ENCODE measurements at places on chromosomes 12 and 14.

GRCh38 chr14:103492156-103492925, 30.3 kb downstream of the CKB start:
- DNase-seq: no peak

DNA sequence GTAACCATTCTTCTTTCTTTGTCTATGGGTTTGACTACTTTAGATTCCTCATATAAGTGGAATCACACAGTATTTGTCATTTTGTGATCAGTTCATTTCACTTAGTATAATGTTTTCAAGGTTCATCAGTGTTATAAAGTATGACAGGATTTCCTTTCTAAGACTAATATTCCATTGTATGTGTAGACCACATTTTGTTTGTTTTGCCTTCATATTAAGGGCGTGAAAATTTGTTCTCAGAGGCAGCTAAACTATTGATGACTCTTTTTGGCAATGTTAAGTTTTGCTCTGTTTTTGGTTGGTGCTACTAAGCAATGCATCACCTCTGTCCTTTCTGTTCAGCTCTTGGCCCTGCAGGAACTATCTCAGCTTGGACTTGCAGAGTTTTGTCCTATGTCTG, 1.7 kb upstream of the KLRG1 start:
- no peak for DNase-seq

GRCh38 chr12:22916815-22917214, 291.8 kb downstream of the ETNK1 start:
- DNase-seq: no peak

GRCh38 chr14:95302667-95303506, 16.8 kb downstream of the CLMN start:
- no peak for DNase-seq

- DNase-seq: no peak
These were observed 850 bp downstream of the SMOC1 start for GRCh38 chr14:69880044-69880487.

- no peak for DNase-seq
These were observed 23.7 kb downstream of the VTI1B start for GRCh38 chr14:67650694-67651093.

DNA sequence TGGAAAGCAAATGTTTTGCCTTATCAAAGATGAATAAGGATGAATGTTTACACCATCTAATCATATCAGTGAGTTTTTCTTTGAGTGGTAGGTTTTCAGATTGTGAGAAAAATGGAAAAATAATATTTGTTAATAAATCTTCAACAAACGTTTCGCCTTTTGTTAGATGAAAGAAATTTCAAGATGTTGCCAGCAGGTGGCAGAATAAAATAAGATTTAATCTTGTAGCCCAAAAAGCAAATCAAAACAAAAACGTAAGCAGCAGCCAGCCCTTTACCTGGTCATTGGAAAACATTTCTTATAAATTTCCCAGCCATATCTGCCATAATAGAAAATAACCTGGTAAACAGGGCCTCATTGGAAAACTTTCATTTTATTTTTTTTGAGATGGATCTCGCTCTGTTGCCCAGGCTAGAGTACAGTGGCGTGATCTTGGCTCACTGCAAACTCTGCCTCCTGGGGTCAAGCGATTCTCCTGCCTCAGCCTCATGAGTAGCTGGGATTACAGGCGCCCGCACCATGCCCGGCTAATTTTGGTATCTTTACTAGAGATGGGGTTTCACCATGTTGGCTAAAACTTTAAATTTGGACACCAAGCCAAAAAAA, 15.4 kb upstream of the TMEM120B start:
- DNase-seq: no peak

- DNase-seq: no peak
These were observed 32.7 kb downstream of the SLC25A21 start for GRCh38 chr14:37139710-37140109.

DNA sequence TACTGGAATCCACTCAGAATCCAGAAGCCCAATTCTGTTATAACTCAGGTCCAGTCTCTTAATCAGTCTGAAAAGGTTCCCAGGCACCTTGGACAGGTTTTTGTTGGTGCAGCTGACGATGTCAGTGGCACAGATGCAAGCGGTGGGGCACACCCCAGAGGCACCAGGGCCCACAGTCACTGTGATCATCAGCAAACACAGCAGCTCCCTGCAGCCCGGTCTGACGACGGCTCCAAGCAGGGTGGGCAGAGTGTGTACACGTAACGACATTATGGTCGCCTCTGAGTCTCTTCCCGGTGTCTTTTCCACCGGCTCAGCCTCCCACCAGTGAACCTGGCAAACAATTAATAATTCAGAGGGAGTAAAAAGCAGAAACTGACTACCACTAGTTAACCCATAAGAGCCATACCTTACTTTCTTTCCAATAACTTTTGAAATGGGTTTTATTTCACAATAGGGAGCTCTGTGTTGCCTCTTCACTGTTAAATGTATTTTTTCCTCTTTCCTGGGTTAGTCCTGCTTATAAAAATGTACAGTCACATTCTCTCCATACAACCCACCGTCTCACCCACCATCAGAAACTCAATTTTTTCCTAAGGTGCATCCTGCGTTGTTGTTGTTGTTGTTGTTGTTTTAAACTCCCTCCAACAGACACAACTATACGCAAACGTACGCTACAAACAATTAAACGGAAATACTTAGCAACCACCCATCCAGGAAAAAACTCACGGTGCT, 521 bp upstream of the PCED1B start:
- DNase-seq: peak; percentile 29

- DNase-seq: no peak
These were observed 68.6 kb downstream of the C12orf50 start for GRCh38 chr12:87960566-87960965.

GRCh38 chr12:113555226-113555625, 83.6 kb upstream of the LHX5 start:
- DNase-seq: no peak

- no peak for DNase-seq
These were observed 55.2 kb downstream of the SLC38A4 start for GRCh38 chr12:46770501-46771183.

- DNase-seq: no peak
These were observed 27.1 kb upstream of the PTGR2 start for GRCh38 chr14:73824536-73824935.

- DNase-seq: no peak
These were observed 54.0 kb downstream of the PRIMA1 start for GRCh38 chr14:93734086-93734822.

- no peak for DNase-seq
These were observed 91.8 kb upstream of the ARID2 start for GRCh38 chr12:45637706-45638105.

- no peak for DNase-seq
These were observed 131.3 kb upstream of the RAP1B start for GRCh38 chr12:68479261-68479895.

DNA sequence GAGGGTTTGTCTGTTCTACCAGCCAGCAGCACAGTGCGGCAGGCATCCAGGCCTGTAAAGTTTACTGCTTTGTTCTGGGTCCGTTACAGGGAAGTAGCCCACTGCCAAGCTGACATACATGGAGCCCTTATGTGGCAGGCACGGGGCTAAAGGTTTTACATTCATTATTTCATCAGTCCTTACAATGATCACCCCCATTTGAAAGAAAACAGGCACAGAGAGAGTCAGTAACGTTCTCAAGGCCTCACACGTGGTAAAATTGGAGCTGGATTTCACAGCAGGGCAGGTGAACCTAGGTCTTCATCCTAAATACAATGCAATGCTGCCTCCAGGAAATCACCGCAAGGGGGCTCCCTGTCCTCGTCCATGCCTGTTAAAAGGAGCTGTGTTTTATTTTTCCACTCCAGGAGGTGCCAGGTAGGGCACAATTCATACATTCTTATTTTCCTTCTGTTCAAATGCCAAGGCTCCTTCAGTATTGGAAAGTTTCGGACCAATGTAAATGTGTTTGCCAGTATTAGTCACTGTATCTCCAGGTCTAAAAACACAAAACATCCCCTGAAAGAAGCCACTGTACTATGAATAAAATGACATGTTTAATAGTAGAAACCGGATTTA, 172.2 kb upstream of the GZMB start:
- no peak for DNase-seq

- no peak for DNase-seq
These were observed 3.2 kb upstream of the OLR1 start for GRCh38 chr12:10174986-10175614.

DNA sequence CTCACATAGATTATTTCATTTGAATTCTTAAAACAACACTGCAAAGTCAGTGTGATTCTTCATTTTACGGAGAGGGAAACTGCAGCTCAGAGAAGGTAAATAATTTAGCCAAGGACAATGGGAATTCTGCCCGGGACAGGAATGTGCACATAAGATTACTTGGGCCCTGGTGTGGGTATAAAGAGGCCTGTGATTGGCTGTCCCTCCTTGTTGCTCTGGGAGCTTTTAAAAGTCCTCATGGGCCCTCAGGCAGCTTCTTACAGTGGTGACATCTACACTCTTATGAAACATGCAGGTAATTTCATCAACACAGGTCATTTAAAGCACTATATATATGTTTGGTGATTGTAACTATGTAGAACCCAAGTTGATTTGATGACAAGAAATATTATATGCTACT, 100.3 kb downstream of the ESR2 start:
- DNase-seq: no peak

All from stimulated activated CD4-positive, alpha-beta T cell treated with anti-CD3 and anti-CD28 coated beads, Interleukin-15, amount 100 ng/mL, for 1 hour (primary cell).